ENCODE measurements at places on chromosomes 5 and 9.

GRCh38 chr9:35059438-35059837, 13.0 kb downstream of the VCP start:
- no peak for DNase-seq

DNA sequence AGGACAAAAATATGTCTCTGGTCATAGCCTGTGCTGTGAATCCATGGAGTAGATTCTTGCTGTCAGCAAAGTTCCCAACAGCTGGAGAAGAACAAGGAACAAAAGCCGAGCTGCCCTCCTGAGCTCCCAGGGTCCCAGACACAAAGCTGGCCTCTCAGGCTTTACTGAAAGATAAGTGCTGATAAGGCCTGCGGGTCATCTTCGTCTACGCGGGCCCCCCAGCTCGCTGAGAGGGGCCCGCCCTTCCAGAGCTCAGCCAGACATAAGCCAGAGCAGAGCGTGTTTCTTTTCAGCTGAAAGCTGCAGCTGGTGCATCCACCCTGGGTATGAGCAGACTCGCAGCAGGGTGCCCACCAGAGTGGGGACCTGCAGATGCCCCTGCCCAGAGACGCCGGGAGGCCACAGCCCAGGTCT, 84.7 kb downstream of the HSD17B3 start:
- no peak for DNase-seq

DNA sequence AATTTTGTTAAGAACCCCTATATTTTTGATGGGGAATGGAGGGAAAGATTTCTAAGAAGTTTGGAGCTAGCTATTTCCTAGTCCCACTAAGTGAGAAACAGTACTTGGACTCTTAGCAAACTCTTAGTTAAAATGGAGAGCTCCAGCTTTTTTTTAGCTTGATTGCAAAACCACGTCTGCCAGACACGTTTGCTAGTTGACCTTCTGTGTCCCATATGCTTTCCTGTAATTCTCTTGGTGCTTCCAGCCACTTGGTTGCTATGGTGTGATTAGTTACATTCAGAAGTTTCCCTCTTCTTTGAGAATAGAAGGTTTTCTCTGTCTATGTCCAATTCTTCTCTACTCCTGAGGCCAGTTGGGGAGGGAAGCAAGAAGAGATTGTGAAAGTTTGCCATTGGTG, 417.0 kb upstream of the TLE4 start:
- no peak for DNase-seq

GRCh38 chr5:114101153-114101552, 260.7 kb upstream of the KCNN2 start:
- no peak for DNase-seq

- no peak for DNase-seq
These were observed 1.0 kb downstream of the FAM200C start for GRCh38 chr5:160398806-160399205.

GRCh38 chr9:36835271-36835996, 198.6 kb downstream of the PAX5 start:
- DNase-seq = no peak

- DNase-seq = no peak
These were observed 156.1 kb upstream of the NTRK2 start for GRCh38 chr9:84513473-84513872.

DNA sequence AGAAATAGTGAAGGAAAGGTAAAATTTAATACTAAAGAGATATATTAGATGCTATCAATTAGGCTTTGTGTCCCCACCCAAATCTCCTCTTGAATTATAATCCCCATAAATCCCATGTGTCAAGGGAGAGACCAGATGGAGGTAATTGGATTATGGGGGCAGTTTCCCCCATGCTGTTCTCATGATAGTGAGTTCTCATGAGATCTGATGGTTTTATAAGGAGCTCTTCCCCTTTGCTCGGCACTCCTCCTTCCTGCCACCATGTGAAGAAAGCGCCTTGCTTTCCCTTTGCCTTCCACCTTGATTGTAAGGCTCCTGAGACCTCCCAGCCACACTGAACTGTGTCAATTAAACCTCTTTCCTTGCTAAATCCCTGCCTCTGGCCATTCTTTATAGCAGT, 697.0 kb upstream of the RGMB start:
- DNase-seq = no peak

DNA sequence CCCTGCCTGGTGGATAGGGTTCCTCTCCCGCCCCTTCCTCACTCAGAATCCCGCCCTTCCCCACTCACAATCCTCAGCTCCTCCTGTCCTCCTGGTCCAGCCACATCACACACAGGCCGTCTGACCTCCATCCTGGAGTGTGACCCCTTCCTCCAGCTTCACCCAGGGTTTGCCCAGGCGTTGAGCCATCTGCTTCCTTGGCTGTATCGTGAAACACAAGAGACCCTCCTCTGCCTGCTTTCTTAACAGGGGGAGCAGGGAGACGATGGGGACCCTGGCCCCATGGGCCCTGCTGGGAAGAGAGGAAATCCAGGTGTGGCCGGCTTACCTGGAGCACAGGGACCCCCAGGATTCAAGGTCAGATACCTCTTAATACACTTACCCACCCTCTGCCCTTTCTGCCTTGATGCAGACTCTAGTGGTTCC, 32.3 kb upstream of the ORM1 start:
- DNase-seq = no peak

DNA sequence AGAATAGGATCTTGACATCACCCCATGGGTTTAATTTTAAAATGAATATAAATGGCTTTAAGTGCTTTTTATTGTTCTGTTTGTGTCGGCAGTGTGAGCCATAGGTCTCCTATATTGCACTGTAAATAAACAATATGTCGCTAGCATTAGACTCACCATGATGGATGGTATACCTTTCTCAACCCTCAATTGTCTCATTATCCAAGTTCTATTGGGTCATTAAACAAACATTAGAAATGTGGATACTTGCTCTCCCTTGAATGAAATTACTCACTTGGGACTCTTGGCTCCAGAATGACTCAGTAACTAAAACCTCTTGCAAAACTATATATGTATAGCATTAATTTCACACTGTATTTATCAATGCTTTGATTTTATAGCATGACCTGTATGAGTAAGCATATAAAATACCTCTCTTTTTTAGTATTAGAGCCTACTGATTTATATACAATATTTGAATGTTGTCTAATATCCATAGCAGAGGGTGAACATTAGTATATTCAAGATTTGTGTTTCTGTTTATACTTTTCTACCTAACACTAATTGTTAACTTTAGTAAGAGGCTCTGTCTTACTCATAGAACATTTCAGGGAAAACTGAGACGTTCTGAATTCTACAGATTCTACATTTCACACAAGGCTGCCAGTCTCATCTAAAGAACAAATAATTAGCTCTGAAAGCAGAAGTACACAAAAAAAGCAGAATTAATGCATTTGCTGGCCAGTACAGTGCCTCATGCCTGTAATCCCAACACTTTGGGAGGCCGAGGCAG, 303.8 kb upstream of the PRR16 start:
- no peak for DNase-seq

DNA sequence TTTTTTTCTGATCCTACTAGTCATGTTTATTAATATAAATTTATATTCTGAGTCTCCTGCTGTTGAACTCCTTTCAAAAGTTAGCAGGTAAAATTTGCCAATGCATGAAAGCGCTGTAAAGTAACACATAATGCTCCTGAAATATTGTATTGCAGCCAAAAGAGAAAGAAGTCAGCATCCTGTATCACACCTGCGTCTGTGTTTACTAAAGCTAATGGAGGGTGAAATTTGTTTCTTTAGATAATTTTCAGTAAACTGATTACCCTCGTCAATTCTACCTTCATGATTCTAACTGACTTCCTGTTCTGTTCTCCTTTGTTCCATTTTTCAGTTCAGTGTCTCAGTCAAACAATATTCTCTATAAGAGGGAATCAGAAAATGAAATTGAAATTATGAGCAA, 415.4 kb downstream of the CDH9 start:
- DNase-seq = no peak

GRCh38 chr5:93723005-93723404, 18.4 kb downstream of the POU5F2 start:
- no peak for DNase-seq

DNA sequence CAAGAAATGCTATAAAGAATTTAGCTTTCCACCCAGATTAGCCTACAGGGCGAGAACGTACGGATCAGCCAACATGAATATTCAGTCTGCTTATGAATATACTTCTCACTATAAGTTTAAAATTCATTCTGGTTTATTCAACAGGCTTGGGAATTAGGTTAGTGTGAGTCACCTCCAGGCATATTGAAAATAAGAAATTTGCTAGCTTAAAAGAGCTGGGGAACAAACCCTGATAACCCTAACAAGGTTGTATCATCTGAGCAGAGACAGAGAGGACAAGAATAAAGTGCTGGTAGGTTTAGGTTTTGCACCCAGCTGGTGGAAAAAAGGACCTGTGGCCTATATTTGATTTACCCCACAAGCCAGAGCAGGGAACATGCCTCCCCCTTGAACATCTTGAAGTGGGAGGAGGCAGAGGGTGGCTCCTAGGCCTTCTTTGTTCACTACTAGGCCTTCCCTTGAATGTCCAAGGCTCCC, 12.3 kb downstream of the FNBP1 start:
- no peak for DNase-seq

- DNase-seq = peak; percentile 55
These were observed 11.4 kb downstream of the OTULIN start for GRCh38 chr5:14675865-14676300.

- no peak for DNase-seq
These were observed 327.5 kb downstream of the CHSY3 start for GRCh38 chr5:130231786-130232185.

- DNase-seq = no peak
These were observed 41.7 kb downstream of the TMEM167A start for GRCh38 chr5:83035373-83036100.

DNA sequence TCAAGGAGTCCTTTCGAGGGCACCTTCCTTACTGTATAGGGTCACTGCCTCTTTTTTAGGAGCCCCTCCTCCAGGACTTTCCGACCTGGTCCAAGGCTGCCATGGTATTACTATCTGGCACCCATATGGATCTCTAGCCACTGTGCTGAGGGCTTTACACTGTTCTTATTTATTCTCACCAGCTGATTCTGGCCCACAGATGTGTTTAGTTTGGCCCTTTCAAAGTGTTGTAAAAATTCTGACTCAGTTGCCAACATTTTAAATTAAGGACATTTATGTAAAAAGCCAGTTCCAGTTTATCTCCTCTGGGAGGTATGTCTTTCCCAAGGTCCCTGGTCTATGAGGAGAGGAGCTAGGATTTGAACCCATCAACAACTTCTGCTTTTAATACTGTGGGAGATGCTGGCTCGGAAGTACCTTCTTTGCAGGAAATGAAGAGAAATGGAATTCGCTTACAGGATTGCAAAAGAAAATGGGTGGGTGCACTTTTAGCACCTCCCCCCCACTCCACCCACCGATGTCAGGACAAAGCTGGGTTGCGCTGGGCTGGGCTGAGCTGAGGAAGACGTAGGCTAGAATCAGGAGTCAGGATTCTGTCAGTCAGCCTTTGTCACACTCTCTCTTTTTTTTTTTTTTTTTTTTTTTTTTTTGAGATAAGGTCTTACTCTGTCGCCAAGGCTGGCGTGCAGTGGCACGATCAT, 7.8 kb downstream of the JADE2 start:
- DNase-seq = no peak

- DNase-seq = no peak
These were observed 26.2 kb downstream of the TCF7 start for GRCh38 chr5:134140530-134141201.

DNA sequence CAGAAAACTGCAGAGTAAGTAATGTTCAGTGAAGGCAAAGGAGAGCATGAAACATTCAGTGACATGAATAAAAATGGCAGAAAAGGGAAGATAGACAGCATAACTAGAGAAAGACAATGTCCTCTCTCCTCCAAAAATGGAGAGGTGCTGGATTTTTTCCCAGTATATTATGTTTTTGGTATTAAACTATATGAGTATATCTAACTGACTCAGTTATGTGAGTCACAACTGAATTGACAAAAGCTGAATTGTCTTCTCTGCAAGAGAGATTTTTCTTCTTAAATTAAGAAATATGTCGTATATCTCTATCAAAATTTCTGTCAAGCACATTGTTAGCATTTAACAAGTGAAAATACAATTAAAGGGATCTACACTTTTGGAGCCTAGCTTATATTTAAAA, 375.1 kb downstream of the CHSY3 start:
- DNase-seq = no peak

DNA sequence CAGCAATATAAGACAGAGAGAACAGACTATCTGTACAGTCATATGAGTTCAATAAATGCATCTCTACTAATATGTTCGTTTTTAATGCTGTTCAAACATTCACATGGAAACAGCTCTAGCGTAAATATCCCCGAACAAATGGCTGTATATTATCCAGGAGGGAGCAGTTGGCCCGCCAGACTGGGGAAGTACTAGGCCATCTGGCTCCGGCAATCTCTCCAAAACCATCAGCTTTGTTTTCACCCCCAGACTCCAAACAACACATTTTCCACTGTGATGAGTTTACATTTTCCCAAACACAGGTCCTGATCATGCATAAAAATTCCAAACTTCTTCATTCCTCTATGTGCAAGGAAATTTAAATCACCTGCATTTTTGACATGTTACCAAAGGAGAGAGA, 8.7 kb downstream of the EBF1 start:
- no peak for DNase-seq

DNA sequence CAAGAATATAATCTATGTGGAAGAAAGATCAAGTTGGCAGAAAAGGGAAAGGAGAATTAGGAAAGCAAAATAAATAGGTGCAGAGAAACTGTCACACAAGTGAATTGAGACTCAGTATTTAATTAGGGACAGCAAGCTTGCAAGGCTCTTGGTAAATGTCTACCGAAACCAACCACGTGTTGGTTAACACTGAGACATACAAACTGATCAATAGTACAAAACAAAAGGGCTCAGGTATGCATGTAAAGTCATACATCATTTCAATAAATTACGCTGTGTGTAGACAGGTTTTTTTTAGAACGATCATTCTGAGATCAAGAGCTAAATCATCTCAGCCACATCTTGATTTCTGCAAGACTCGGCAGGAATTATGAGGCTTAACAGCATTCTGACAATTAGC, 225.4 kb downstream of the EBF1 start:
- no peak for DNase-seq

GRCh38 chr9:17422994-17423680, 155.7 kb upstream of the SH3GL2 start:
- no peak for DNase-seq

DNA sequence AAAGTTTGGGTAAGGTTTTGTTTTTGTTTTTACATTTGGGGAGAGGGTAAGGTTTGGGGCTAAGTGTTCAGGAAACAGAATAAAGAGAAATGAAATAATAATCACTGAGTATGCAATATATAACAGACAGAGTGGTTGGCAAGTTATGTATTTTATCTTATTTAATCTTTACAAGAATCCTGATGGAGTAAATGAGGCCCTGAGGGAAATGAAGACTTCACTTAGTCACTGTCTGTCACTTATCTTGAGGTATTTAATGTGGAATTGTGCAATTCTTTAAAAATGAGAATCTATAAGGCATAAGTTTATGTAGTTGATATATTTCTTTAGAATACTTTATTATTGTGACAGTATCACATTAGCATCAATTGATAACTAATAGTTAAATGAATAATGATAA, 48.1 kb downstream of the TEK start:
- DNase-seq = no peak

DNA sequence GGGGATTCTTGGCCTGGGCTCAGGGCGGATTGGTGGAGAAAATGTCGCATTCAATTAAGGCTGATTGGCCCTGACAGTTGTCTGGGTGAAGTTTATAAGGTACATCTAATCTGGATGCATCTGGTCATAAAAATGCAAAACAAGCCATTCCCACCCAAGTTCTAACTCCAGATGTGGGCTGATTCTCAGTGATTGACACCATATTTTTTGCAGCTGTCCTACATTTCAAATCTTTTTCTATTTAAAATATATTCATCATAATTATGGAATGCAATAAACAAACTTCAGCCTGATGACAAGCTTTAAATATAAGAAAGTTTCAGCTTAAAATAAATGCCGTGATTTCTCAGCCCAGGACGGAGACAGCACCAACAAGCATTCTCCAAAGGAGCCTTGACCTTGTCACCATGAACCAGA, 146.4 kb upstream of the SMIM23 start:
- no peak for DNase-seq
